NT2/D1 (cell line): ENCODE measurements at places on chromosomes 13 and 19.

DNA sequence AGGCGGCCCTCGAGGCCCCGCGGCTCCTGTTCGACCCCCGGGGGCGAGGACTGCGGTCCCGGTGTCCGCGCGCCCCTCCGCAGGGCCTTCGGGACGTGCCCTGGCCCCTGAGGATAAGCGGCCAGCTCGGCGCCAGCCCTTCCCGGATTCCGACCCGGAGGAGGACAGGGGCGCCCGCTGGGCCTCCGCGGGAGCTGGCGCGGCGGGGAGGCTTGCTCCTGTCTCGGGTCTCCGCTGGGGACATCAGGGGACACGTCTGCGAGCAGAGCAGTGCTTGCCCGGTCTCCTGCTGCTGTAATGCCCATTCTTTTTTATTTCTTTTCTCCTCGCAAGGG, 829 bp downstream of the B3GLCT start:
- DNase-seq = no peak

- no peak for DNase-seq
These were observed 17.5 kb upstream of the PSG9 start for GRCh38 chr19:43286786-43287185.

DNA sequence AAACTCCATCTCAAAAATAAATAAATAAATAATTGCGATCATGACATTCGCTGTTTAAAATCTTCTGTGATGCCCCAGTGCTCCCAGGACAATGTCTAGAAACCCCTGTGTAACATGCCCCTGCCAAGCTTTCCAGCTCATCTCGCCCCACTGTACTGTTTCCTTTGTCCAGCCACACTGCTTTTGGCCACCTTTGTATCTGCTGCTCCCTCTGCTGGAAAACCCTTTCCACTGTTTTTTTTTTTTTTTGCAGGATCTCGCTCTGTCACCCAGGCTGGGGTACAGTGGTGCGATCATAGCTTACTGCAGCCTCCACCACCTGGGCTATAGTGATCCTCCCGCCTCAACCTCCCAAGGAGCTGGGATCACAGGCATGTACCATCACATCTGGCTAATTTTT, 7.5 kb downstream of the PLAUR start:
- no peak for DNase-seq

DNA sequence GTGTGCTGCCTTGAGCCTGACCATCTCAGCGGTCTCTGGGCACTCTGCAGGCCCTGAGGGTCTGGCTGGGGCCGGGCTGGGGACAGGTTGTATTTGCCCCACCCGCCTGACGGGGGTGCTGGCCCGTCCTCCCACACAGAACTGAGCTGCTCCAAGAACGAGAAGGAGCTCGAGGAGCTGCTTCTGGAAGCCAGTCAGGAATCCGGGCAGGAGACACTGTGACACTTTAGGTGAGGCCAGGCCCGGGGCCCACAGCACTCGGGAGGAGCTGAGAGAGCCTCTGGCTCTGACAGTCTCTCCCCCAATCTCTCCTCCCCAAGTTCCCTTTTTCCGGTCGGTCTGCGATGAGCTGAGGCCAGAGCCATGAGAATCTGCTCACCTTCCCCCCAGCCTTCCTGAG, 14.5 kb downstream of the NKPD1 start:
- DNase-seq = no peak

DNA sequence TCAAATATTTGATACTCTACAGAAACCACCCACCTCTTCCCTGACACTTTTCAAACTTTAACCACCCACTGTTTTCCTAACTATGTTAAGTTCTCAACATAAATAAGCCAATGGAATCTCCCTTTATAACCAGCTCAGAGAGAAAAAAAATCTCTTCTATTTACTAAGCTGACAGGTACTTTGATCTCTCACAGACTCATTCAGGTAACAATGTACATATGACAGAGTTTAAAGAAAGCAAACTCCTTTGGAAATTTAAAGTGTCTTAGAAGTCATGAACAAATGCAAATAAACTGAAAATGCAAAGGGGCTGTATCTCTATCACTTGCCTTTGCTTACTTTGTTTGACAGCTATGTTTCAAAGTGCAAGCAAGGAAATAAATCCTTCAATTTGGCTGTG, 109.3 kb downstream of the KLF12 start:
- no peak for DNase-seq

- DNase-seq = peak; percentile 8
These were observed 71.2 kb downstream of the WASF3 start for GRCh38 chr13:26628706-26629105.

DNA sequence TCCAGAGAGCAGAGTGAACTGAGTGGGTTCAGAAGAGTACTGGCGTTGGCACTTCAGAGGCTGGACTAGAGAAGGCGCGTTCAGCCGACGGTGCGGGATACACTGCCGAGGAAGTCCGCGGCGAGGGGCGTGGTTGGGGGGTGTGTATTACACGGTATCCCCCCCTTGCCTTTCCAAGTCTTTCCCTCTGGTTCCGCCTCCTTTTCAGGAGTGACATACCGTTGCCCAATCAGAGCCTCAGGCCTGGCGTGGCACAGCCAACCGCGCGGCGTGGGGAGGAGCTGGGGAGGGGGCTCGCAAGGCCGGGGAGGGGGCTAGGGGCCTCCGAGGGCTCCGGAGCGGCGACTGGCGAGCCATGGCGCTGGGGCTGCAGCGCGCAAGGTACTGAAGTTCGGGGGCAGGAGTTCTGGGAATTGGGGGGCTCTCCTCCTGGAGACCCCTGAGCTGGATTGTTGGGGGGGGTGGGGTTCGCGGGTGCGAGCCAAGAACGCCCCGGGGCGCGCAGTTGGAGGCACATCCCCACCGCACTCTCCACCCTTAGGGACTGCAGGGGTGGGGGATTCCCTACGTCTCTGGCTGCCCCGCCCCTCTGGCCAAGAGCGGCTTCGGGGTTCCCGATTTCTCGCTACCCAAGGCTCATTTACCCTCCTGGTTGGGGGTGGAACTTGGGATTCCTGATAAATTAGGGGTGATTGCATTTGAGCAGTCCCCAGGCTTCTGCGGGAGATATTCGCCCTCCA, at the start of gene HIF3A:
HIF3A (plus strand) TSS at position 321 of the 740 bp plus-strand sequence; CDS start at position 356, 35 bp downstream.
- DNase-seq = peak; percentile 63

DNA sequence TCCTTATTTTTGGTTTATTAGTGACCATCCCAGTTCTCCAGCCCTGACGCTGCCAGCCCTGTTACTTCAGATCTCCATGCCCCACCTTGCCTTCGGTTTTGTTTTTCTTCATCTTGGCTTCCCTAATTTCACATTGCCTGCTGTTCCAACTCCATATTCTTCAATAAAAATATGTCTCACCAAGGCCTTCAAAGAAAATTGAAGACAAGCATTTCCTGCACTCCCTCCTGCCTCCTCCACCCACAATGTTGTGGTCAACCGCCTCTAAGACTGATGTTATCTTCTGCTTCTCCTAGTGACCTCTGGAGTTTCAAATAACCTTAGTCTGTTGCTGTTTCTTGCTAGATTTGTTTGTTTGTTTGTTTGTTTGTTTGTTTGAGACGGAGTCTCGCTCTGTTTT, 14.6 kb downstream of the PLD3 start:
- DNase-seq = no peak

DNA sequence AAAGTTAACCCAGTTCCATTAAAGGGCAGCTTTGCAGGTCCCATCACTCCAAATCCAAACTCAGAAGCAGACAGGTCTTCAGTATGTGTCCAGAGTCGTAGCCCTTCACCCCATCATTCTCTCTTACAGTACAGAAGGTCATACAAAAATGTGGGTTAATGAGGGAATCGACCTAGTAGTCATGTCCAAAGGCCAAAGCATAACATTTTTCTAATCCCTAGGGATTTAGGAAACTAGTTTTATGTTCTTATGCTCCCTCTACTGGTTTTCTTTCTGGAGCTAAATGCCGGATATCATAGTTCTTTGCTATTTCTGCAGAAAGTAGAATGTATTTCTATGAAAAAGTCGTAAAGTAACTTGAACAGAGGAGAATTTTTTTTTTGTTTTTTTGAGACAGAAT, 72.2 kb downstream of the DHRS12 start:
- DNase-seq = no peak

DNA sequence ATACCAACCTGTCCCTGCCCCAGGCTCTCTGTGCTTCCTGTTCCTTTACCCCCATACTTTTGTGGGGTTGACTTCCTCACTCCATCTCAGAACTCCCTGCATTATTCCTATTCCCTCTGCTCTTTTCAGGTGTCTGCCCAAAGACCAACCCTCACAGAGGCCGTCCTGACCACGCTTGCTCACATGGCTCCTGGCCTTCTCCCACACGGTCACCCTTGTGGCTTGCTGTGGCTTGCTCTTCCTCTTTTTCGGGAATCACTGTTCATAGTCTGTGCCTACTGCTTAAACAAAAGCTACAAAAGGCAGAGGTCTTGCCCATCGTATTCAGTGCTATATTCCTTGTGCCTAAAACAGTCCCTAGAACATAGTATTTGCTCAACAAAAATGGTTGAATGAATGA, 25.2 kb upstream of the ARGLU1 start:
- DNase-seq = no peak

DNA sequence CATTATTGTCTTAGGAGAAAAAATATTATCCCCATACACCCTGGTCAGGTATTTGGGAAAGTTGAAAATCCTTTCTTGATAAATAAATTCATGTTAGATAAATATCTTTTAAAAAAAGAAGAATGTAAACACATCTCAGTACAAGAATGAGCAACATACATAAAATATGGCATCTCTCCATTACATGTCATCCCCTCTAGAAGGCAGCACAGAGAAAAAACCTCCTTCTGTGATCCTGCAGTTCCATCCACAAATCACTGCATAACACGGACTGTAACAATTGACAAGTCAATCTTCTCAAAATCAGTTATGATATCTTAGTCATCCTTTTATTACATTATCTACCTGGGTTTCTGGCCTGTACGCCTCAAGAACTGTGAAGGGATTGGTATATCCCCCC, 683.9 kb upstream of the KLHL1 start:
- no peak for DNase-seq

GRCh38 chr13:44605275-44605674, 29.1 kb upstream of the TSC22D1 start:
- DNase-seq = no peak

DNA sequence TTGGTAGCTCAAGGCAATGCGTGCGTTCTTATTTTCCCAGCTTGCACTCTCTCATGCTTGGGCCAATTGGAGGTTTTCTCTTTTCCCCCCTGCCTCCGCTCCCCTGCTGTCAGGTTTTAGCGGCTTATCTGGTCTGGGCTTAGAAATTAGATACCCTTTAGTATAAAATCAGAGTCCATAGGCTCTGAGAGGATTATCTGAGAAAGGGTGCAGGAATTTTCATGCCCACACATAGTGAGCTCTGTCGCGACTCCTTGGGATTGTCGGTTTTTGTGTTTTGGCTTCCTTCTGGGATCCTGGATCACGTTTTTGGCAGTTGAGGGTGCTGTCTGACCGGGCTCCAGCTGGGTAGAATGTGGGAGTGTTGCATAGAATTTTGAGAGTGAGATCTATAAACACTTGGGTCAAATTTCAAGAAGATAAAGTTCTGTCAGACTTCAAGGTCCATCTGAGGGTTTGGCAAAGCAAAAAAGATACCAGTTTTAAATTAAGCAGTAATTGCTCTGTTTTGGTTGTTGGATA, 12.4 kb downstream of the CHAF1A start:
- DNase-seq = no peak

DNA sequence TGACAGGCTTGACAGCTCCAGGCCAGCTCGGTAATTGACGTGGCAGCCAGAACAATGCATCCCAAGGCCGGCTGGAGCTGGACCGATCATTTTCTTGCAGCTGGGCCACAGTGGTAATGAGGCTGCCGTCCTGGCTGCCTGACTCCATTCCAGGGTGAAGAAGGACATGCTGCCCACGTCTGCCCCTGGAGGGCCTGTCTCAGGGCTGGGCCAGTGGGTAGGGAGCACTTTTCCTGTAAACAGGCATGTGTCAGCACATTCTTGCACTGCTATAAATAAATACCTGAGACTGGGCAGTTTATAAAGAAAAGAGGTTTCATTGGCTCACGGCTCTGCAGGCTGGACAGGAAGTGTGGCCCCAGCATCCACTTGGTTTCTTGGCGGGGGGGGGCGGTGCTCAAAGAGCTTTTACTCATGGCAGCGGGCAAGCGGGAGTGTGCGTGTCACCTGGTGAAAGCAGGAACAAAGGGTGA, 38.1 kb upstream of the KCTD15 start:
- no peak for DNase-seq

- no peak for DNase-seq
These were observed 71.9 kb downstream of the TNFRSF19 start for GRCh38 chr13:23642110-23642509.
